ENCODE measurements at places on chromosomes 6 and 20.

- DNase-seq, result no peak
These were observed 106.9 kb downstream of the TBX18 start for GRCh38 chr6:84657486-84657885.

GRCh38 chr6:79040083-79040482 is 38.0 kb downstream of the PHIP start:
- DNase-seq, result no peak

GRCh38 chr6:29619578-29620160 is 13.3 kb downstream of the GABBR1 start:
- no peak for DNase-seq

GRCh38 chr6:150001295-150002008 is 23.9 kb downstream of the RAET1L start:
- DNase-seq, result no peak

DNA sequence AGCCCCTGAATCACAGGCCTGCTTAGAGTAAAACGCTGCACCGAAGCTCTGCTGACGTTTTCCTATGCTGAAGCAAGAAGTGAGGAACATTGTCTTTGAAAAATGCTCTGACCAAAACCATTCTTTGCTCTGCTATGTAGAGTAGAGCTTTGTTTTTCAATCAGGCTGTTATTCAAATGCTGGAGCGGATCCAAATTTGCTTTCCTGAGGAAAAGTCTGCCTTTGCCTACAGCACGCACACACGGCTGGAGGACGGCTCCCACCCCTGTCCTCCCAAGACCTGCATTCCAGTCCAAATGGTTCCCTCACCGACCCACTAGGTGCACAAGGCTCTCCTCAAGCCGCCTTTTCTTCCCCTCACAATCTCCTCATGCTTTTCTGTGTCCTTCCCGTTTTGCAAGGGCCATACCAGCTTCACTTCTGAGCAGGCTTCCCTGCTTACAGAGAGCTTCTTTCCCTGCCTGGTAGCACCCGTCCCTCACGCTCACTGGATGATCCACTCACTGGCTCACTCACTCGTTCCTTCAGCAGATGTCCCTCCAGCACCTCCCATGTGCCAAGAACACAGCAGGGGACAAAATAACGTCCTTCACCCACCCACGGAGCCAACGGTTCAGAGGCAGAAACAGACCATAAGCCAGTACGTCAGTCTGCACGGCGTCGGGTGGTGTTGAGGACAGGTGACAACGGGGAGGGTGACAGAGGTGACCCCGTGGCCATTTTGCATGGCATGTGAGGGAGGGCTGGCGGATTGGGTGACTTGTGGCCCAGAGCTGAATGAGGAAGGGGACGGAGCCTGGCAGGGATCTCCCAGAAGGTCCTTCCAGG is 137.9 kb upstream of the NEDD9 start:
- peak; percentile 30 for DNase-seq
